Central memory CD8-positive, alpha-beta T cell (primary cell): ENCODE measurements at places on chromosomes 7 and 10.

DNA sequence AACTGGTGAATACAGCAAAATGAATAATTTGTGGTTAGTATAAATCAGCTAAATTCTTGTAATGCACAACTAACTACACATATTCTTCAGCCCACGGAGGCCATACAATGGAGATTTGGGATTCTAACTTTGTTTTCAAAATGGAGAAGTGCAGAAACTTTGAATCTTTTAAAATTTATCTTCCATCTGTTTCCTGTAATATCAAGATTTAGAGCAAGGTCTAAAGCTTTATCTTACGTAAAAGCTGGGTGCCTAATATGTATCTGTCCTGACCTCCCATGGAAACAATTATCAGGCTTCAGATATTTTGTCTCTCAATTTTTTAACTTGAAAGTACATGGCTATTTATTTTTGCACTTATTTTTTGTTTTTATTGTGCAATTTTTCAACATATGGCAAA lies 5.0 kb upstream of the AHR start:
- H3K27ac ChIP-seq: no peak overlapping the region
- H3K4me1 ChIP-seq: peaks cover 17% of the 10 kb centered on the region
- no peak overlapping the region for H3K4me3 ChIP-seq
- H3K27me3 ChIP-seq: no peaks in the 10 kb centered on the region
- no peak for DNase-seq
- H3K36me3 ChIP-seq: peaks cover 7% of the 10 kb centered on the region

GRCh38 chr10:102367441-102367840 lies 28.1 kb upstream of the NFKB2 start:
- DNase-seq: no peak
- H3K4me1 ChIP-seq: no peaks in the 10 kb centered on the region
- no peak overlapping the region for H3K4me3 ChIP-seq
- no peaks in the 10 kb centered on the region for H3K27me3 ChIP-seq

DNA sequence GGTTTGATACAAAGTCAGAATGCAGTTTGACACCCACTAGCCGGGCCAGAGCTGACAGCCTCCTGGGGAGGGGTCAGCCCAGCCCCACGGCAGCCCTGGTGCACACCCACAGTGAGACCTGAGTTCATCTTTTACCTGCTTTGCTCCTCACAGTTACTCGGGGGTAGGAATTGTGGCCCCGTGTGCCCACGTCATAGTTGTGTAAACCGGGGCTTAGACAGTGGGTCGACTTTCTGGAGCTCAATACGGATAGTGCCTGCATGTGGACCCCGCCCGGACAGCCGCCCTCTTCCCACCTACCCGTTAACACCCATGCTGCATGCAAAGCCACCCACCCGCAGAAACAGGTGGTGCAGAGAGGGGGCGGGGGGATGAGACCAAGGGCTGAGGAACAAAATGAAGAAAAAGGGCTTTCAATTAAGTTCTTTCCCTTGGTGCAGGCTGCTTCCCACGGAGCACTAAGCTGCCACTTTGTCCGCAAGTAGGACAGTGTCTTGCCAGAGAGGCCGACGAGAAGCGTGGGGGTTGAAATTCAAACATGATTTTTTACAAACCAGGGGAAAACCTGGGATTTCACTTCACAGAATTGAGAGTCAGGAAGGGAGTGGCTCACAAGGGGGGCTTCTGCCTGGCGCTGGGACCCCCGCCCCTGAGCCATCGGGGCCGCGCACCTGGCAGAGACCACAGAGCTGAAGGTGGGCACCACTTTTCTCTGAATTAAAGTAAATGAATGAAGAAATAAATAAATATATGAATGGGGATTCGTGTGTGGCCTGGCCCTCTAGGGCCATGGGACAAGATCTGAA lies 24.6 kb upstream of the FOXL3 start:
- no peak for DNase-seq
- no peaks in the 10 kb centered on the region for H3K27me3 ChIP-seq
- peaks cover 8% of the 10 kb centered on the region for H3K36me3 ChIP-seq

GRCh38 chr7:74579800-74580685 lies 77.5 kb upstream of the GTF2I start:
- no peaks in the 10 kb centered on the region for H3K4me1 ChIP-seq
- H3K36me3 ChIP-seq: no peaks in the 10 kb centered on the region
- H3K27ac ChIP-seq: no peak overlapping the region
- H3K27me3 ChIP-seq: no peaks in the 10 kb centered on the region
- no peak for DNase-seq

DNA sequence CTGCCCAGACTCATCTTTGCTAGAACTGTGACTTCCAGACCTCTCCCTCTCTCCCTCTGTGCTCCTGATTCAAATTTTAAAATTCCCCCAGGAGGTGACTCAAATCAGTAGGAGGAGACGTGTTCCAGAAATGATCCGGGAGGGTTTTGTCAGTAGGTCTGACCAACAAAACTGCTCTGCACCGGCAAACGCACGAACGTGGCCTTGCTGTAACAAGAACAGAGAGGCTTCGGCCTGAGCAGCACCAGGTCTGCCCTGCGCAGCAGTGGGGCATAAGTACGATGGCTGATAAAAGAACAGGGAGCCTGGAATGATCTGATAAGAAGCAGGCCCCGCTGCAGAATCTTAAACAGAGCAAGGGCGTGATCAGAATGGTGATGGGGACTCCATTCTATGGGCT lies 152.7 kb upstream of the AUTS2 start:
- no peaks in the 10 kb centered on the region for H3K27me3 ChIP-seq
- no peak for DNase-seq
- H3K27ac ChIP-seq: no peak overlapping the region
- H3K36me3 ChIP-seq: no peaks in the 10 kb centered on the region

DNA sequence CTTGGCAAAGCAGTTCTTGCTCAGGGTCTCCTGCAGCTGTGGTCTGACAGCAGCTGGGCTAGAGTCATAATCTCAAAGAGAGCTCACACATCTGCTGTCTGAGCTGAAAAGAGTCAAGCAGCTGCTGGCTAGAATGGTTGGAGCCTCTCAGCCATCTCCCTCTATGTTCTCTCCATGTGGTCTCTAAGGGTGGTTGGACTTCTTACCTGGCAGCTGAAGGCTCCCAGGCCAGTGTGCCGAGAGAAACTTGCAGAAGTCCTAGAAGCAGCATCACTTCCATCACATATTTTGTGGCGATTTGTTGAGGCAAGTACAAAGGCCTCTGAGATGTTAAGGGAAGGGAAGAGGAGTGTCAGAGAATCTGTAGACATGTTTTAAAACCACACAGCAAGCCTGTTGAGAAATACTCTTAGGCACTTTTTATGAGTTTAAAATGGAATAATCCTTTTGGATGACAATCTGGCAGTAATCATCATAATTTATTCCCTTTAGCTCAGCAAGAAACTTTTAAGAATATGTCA lies 93.2 kb downstream of the REEP3 start:
- no peaks in the 10 kb centered on the region for H3K4me1 ChIP-seq
- H3K27me3 ChIP-seq: no peaks in the 10 kb centered on the region
- no peak for DNase-seq
- no peak overlapping the region for H3K27ac ChIP-seq

- no peak overlapping the region for H3K27ac ChIP-seq
- H3K4me1 ChIP-seq: no peaks in the 10 kb centered on the region
- H3K27me3 ChIP-seq: no peaks in the 10 kb centered on the region
- no peak overlapping the region for H3K4me3 ChIP-seq
Observed at GRCh38 chr10:53325066-53325465, 552.5 kb upstream of the MBL2 start.

GRCh38 chr10:10421071-10421470 lies 596.6 kb upstream of the CELF2 start:
- H3K4me1 ChIP-seq: no peaks in the 10 kb centered on the region
- no peak for DNase-seq
- no peaks in the 10 kb centered on the region for H3K27me3 ChIP-seq
- no peaks in the 10 kb centered on the region for H3K36me3 ChIP-seq

GRCh38 chr10:66222462-66223046 lies 703.3 kb upstream of the LRRTM3 start:
- no peaks in the 10 kb centered on the region for H3K4me1 ChIP-seq
- no peaks in the 10 kb centered on the region for H3K27me3 ChIP-seq
- no peaks in the 10 kb centered on the region for H3K36me3 ChIP-seq
- DNase-seq: no peak
- no peak overlapping the region for H3K27ac ChIP-seq

- no peak overlapping the region for H3K27ac ChIP-seq
- H3K4me1 ChIP-seq: peaks cover 5% of the 10 kb centered on the region
Observed at GRCh38 chr10:75410132-75411005, 8.8 kb upstream of the ZNF503 start.

DNA sequence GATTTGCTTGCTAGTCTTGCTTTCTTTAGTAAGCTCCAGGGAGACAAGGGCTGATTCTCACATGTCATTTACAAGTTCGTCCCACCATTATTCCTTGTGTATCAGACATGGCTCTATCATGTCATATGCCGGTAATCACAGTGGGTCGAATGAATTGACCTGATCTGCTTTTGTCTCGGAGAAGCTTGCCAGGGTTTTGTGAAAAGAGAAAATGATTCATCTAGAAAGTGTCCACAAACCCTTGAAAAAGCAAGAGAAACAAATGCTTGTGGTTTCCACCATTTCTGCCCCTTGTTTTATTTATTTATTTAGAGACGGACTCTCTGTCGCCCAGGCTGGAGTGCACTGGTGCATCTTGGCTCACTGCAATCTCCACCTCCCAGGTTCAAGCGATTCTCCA lies 278.5 kb downstream of the TCF7L2 start:
- H3K36me3 ChIP-seq: no peaks in the 10 kb centered on the region
- H3K4me3 ChIP-seq: no peak overlapping the region
- no peak for DNase-seq
- H3K27me3 ChIP-seq: peaks cover 46% of the 10 kb centered on the region

- DNase-seq: no peak
- no peaks in the 10 kb centered on the region for H3K4me1 ChIP-seq
- H3K36me3 ChIP-seq: peaks cover 4% of the 10 kb centered on the region
- H3K4me3 ChIP-seq: no peak overlapping the region
Observed at GRCh38 chr10:36277459-36277858, 635.4 kb upstream of the FZD8 start.

GRCh38 chr7:100830396-100830795 lies 3.1 kb upstream of the EPHB4 start:
- no peak overlapping the region for H3K4me3 ChIP-seq
- H3K4me1 ChIP-seq: peaks cover 18% of the 10 kb centered on the region
- no peak for DNase-seq
- no peak overlapping the region for H3K27ac ChIP-seq
